Activated CD8-positive, alpha-beta memory T cell treated with anti-CD3 and anti-CD28 coated beads for 36 hours (primary cell): ENCODE measurements at places on chromosomes 4 and X. TPM values are rescaled to one million over a fixed set of nuclear protein-coding genes. Genes with fewer than 3 reads are reported as not detected.

The TEX11 gene
- not detected for total RNA-seq

The DHX15 gene
- total RNA-seq, result 222 TPM

The DNAAF6 gene
- not detected for total RNA-seq

The CPZ gene
- not detected for total RNA-seq

The F11 gene
- total RNA-seq, result not detected

The ADAMTS3 gene
- not detected for total RNA-seq

The PABPC1L2A gene
- total RNA-seq, result not detected

The PAGE1 gene
- total RNA-seq, result not detected

The CXCL1 gene
- not detected for total RNA-seq

The RBM46 gene
- total RNA-seq, result not detected

The IL1RAPL2 gene
- not detected for total RNA-seq

The CLNK gene
- total RNA-seq, result 0.13 TPM

The RNF175 gene
- total RNA-seq, result not detected

The HTN3 gene
- total RNA-seq, result not detected

The WNK3 gene
- total RNA-seq, result 0.31 TPM

The BST1 gene
- total RNA-seq, result 0.44 TPM

The MAGED4 gene
- 0.86 TPM for total RNA-seq

The HAUS3 gene
- 25.9 TPM for total RNA-seq

The AFM gene
- not detected for total RNA-seq

The SSX7 gene
- not detected for total RNA-seq

The EMCN gene
- total RNA-seq, result not detected

The MAGEC3 gene
- not detected for total RNA-seq

The CD38 gene
- total RNA-seq, result 29.5 TPM

The GLRA3 gene
- not detected for total RNA-seq

The S100P gene
- total RNA-seq, result 3.2 TPM

The ADH4 gene
- not detected for total RNA-seq

The DCAF8L2 gene
- not detected for total RNA-seq

The ZNF732 gene
- not detected for total RNA-seq

The MSX1 gene
- total RNA-seq, result 0.30 TPM

The IL2 gene
- 163 TPM for total RNA-seq

The PLAC8 gene
- total RNA-seq, result 14.0 TPM

The COL4A5 gene
- total RNA-seq, result not detected

The STIM2 gene
- total RNA-seq, result 44.7 TPM

The DBET gene
- total RNA-seq, result not detected

The SMIM31 gene
- not detected for total RNA-seq

The NPFFR2 gene
- not detected for total RNA-seq

The KCNIP4 gene
- total RNA-seq, result not detected

The SNCA gene
- total RNA-seq, result not detected

The TSPAN7 gene
- total RNA-seq, result 0.23 TPM

The VSIG4 gene
- not detected for total RNA-seq

The TCEAL2 gene
- total RNA-seq, result not detected

The MAGEE1 gene
- 3.9 TPM for total RNA-seq

The MAGEB10 gene
- total RNA-seq, result not detected

The TAB3 gene
- 20.0 TPM for total RNA-seq

The MAGEA1 gene
- not detected for total RNA-seq

The RAB33A gene
- total RNA-seq, result 16.4 TPM
